ENCODE measurements at places on chromosomes 2 and 18. TPM values are rescaled to one million over a fixed set of nuclear protein-coding genes. Genes with fewer than 3 reads are reported as not detected.

DNA sequence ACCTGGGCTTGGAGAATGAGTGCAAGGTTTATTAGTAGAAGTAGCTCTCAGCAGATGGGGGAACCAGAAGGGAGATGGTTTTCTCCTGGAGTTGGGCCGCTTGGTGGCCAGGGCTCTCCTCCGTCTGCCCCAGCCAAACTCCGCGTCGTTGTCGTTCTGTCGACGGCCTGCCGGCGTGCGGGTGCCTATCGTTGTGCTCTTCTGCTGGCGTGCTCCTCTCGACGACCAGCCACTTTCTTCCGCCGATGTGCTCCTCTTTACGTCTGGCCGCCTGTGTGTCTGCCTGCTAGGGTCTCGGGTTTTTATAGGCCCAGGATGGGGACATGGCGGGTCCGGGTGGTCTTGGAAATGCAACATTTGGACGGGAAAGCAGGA, 119.1 kb downstream of the BMPR2 start:
- no peak overlapping the region for H3K4me3 ChIP-seq
- H3K27ac ChIP-seq = no peak overlapping the region
- H3K4me1 ChIP-seq = peaks cover 3% of the 10 kb centered on the region
- DNase-seq = no peak
- H3K36me3 ChIP-seq = no peaks in the 10 kb centered on the region
- H3K27me3 ChIP-seq = no peaks in the 10 kb centered on the region

DNA sequence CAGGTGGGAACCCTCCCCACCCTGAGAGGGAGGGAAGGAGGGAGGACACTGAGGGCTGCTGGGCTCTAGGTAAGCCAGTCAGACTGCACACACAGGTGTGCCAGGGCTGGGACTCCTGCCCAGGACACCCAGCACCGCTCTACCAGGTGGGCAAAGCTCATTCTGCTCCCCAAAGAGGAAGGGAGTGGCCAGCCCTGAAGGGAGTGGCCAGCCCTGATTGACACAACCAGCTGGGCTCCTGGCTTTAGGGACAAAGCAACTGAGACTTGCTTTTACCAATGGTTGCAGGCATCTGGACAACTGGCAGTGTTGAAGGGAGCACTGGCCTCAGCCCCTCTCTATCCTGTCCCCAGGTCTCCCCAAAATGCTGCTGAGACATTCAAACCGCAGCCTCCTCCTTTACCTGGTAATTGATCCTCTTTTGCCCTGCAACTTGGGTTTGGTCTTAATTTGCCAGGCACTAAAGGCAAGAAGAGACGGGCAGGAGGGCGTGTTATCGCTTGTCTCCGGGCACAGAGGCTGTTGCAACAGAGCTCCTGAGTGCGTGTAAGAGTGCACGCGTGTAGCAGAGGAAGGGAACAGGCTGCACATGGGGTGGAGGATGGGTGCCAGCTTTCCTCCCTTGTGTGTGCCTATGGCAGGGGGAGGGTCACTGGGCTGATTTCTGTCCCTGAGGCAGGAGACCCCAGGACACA, 14.5 kb upstream of the FOSL2 start:
- H3K27ac ChIP-seq = peak overlapping the region; percentile 89
- peaks cover 43% of the 10 kb centered on the region for H3K4me1 ChIP-seq
- peak; percentile 88 for DNase-seq

DNA sequence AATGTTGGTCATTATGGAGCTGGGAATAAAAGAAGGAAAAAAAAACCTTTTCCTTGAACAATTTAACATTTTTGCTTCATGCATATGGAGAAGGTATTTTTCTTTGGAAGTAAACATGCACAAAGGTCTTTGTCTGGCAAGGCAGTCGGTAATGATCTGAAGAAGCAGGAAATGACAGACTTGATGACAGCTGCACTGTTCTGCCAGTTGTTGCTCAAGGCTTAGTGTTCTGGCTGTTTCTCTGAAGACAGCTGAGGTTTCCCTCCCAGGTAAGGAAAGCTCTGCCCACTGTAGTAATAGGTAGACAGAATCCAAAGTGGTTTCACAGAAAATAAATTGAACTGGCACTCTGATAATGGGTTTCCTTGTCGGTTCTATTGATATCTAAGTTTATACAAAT, 308.4 kb upstream of the GCFC2 start:
- no peak for DNase-seq
- H3K27me3 ChIP-seq = no peaks in the 10 kb centered on the region
- no peak overlapping the region for H3K27ac ChIP-seq
- H3K4me1 ChIP-seq = no peaks in the 10 kb centered on the region
- no peaks in the 10 kb centered on the region for H3K36me3 ChIP-seq

- peaks cover 14% of the 10 kb centered on the region for H3K4me1 ChIP-seq
- DNase-seq = no peak
- no peak overlapping the region for H3K27ac ChIP-seq
- H3K27me3 ChIP-seq = no peaks in the 10 kb centered on the region
Measured at GRCh38 chr18:70373042-70373519, 84.2 kb downstream of the SOCS6 start.

DNA sequence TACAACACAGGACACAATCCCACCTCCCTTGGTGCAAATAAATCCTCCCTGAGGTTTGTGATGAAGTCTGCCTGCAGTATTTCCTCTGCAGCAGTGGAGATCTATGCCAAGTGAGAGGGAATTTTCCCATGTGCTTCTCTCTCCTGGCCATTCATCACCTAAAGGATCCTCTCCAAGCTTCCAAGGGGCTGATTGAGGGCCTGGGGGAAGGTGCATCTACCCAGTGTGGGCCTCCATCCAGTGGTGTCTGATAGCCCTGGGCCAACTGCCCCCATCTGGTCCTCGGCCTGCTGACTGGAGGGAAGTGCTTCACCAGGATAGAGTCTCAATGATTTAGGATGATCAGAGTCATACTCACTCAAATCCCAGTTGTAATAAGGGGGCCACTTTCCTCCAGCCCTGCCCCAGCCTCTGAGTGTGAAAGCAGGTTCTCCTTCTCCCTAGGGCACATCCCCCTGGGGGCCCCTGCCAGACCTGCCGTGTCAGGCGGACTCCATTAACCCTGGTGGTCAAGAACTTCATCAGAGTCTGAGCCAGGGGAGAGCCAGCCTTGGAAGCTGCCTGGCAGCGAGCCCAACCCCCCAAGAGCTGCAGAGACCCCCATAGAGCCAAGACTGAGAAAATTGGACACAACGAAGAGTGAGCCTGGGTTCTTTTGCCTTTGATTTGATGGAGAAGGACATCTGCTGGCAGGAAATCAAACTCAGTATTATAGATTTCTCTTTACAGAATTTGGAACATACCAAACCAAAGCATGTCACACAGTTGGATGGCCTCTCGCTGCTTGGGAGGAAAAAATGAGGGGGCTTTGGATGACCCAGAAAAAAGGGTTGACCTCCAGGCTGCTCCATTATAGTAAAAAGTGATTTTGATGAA, 509.6 kb downstream of the CMPK2 start:
- DNase-seq = no peak
- H3K4me3 ChIP-seq = no peak overlapping the region
- H3K27me3 ChIP-seq = no peaks in the 10 kb centered on the region
- no peaks in the 10 kb centered on the region for H3K4me1 ChIP-seq

GRCh38 chr2:26617588-26618083, 23.5 kb downstream of the CIB4 start:
- H3K36me3 ChIP-seq = no peaks in the 10 kb centered on the region
- no peak overlapping the region for H3K27ac ChIP-seq
- no peak for DNase-seq
- H3K4me3 ChIP-seq = no peak overlapping the region

DNA sequence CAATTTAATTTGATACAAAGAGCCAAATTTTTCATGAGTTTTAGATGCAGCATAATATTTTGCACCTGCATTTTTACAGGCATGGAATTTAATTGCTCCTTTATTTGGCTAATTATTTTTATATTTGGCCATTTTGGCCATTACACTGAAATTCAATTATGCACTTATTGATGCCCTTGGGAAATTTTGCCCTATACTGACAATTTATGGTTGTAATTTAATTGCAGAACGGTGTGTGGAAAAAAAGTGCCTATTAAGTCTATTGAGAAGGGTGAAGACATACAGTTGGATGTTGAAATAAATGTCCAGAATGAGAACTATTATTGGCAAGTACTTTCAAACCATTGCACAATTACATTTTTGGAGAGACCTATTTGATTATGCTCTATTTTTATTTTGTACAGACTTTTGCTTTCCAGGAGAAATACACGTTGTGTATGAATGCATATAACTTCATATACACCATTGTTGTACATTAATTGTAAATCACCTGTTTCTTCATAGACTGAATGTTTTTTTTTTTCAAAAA, 1319.3 kb upstream of the CDH2 start:
- no peaks in the 10 kb centered on the region for H3K4me1 ChIP-seq
- no peak for DNase-seq
- no peaks in the 10 kb centered on the region for H3K27me3 ChIP-seq
- no peak overlapping the region for H3K4me3 ChIP-seq

DNA sequence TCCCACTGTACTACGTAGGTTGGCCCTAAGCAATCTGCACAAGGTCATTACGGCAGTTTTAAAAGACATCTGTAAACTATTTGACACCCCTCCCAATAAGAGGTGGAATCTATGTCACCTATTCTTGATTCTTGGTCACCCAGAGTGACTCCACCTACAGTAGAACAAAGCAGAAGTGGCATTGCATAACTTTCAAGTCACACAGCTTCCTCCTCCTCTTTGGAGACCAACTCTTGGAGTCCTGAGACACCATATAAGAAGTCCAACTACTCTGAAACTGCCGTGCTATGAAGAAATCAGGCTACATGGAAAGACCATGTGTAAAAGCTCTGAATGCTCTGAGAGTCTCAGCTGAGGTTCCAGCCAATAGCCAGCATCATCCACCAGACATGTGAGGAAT, 253.5 kb upstream of the CDH20 start:
- H3K36me3 ChIP-seq = no peaks in the 10 kb centered on the region
- H3K4me3 ChIP-seq = no peak overlapping the region
- no peaks in the 10 kb centered on the region for H3K4me1 ChIP-seq
- H3K27me3 ChIP-seq = no peaks in the 10 kb centered on the region
- DNase-seq = no peak
- H3K27ac ChIP-seq = no peak overlapping the region

GRCh38 chr2:45691171-45691999, 39.9 kb downstream of the PRKCE start:
- H3K4me3 ChIP-seq = no peak overlapping the region
- H3K27ac ChIP-seq = no peak overlapping the region
- DNase-seq = no peak
- H3K36me3 ChIP-seq = no peaks in the 10 kb centered on the region
- H3K27me3 ChIP-seq = no peaks in the 10 kb centered on the region
- H3K4me1 ChIP-seq = peaks cover 39% of the 10 kb centered on the region

GRCh38 chr2:194765723-194766122, 891.3 kb upstream of the SLC39A10 start:
- H3K27me3 ChIP-seq = no peaks in the 10 kb centered on the region
- no peak overlapping the region for H3K4me3 ChIP-seq
- DNase-seq = no peak
- no peaks in the 10 kb centered on the region for H3K4me1 ChIP-seq

- H3K36me3 ChIP-seq = no peaks in the 10 kb centered on the region
- H3K4me1 ChIP-seq = no peaks in the 10 kb centered on the region
- no peak for DNase-seq
- H3K27ac ChIP-seq = no peak overlapping the region
- no peak overlapping the region for H3K4me3 ChIP-seq
- H3K27me3 ChIP-seq = no peaks in the 10 kb centered on the region
Measured at GRCh38 chr2:166091439-166091838, 36.4 kb downstream of the SCN1A start.

DNA sequence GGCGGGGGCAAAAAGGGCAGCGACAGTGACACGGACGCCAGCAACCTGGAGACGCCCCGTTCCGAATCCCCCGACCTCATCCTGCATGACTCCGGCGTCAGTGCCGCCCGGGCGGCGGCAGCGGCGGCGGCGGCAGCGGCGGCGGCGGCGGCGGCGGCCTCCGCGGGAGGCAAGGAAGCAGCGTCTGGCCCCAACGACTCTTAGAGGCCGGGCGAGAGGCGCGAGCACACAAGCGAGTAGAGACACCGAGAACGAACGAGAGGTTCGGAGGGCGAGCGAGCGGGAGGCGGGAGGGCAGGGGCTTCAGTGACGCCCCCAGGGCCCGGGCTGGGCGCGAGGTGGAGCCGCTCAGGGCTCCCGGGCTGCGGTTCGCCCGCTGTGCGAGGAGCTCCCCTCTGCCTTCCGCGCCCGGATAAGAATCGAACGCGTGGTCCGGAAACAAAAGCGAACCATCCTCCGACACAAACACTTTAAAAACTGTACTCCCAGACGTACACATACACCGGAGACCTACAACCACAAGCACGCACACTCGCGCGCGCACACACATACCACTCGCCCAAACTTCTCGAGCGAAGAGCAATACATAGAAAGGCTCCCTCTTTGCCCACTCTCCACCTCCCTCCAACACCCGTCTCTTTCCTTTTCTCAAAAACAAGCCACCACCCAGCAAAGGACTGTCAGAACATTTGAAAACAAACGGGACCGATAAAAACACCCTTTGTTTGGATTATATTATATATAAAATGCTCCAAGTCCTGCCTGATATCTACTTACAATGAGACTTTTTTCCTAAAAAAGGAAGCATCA, 2.8 kb downstream of the SP9 start:
- H3K27me3 ChIP-seq = peaks cover 100% of the 10 kb centered on the region
- H3K4me1 ChIP-seq = peaks cover 57% of the 10 kb centered on the region
- H3K27ac ChIP-seq = no peak overlapping the region
- H3K4me3 ChIP-seq = no peak overlapping the region

- H3K4me3 ChIP-seq = no peak overlapping the region
- no peaks in the 10 kb centered on the region for H3K36me3 ChIP-seq
- no peak for DNase-seq
- no peaks in the 10 kb centered on the region for H3K27me3 ChIP-seq
- H3K4me1 ChIP-seq = no peaks in the 10 kb centered on the region
Measured at GRCh38 chr2:238947920-238948710, 100.2 kb downstream of the TWIST2 start.

GRCh38 chr18:6055711-6056110, 160.4 kb upstream of the TMEM200C start:
- no peak for DNase-seq
- H3K27ac ChIP-seq = no peak overlapping the region
- no peaks in the 10 kb centered on the region for H3K4me1 ChIP-seq
- no peak overlapping the region for H3K4me3 ChIP-seq
- no peaks in the 10 kb centered on the region for H3K36me3 ChIP-seq
- no peaks in the 10 kb centered on the region for H3K27me3 ChIP-seq

DNA sequence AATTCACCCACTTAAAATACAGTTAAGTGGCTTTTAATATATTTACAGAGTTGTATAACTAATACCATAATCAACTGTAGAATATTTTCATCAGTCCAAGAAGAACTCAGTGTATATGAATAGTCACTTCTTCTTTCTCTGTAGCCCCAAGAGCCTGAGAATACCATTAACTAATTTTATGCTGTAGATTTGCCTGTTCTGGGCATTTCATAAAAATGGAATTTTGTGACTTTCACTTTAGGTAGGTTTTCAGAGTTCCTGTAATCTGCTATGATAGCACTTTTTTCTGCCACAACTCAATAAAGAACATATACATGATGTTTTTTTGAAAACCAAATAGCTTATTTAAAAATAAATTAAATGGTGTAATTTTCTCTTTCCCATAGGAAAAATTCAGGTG, 57.6 kb downstream of the CCDC102B start:
- no peak overlapping the region for H3K4me3 ChIP-seq
- no peaks in the 10 kb centered on the region for H3K36me3 ChIP-seq
- no peaks in the 10 kb centered on the region for H3K27me3 ChIP-seq
- no peak overlapping the region for H3K27ac ChIP-seq
- H3K4me1 ChIP-seq = no peaks in the 10 kb centered on the region

The CFC1 gene
- not detected for total RNA-seq

The HDLBP gene
- 168 TPM for total RNA-seq

The REG3A gene
- total RNA-seq = not detected

Data from transverse colon (tissue), 4 donors.